Transverse colon (tissue), 4 donors: ENCODE measurements at places on chromosomes 16 and 17. TPM values are rescaled to one million over a fixed set of nuclear protein-coding genes. Genes with fewer than 3 reads are reported as not detected.

Gene WNT9B
- total RNA-seq = not detected

Gene KRTAP9-8
- total RNA-seq = not detected

Gene CD7
- total RNA-seq = 6.8 TPM

Gene HNF1B
- 22.7 TPM for total RNA-seq

Gene NACA2
- total RNA-seq = not detected

Gene SCGB1C2
- not detected for total RNA-seq

Gene COL1A1
- 131 TPM for total RNA-seq

Gene KRTAP2-3
- not detected for total RNA-seq

Gene CCDC78
- total RNA-seq = 1.3 TPM

Gene CTRB1
- not detected for total RNA-seq

Gene CSF3
- 2.6 TPM for total RNA-seq

Gene KRT25
- total RNA-seq = not detected

Gene NPIPA2
- total RNA-seq = not detected

Gene TOM1L1
- 103 TPM for total RNA-seq

- DNase-seq = peak; percentile 30
These were observed 108.5 kb upstream of the RCVRN start for GRCh38 chr17:10013365-10014112.

DNA sequence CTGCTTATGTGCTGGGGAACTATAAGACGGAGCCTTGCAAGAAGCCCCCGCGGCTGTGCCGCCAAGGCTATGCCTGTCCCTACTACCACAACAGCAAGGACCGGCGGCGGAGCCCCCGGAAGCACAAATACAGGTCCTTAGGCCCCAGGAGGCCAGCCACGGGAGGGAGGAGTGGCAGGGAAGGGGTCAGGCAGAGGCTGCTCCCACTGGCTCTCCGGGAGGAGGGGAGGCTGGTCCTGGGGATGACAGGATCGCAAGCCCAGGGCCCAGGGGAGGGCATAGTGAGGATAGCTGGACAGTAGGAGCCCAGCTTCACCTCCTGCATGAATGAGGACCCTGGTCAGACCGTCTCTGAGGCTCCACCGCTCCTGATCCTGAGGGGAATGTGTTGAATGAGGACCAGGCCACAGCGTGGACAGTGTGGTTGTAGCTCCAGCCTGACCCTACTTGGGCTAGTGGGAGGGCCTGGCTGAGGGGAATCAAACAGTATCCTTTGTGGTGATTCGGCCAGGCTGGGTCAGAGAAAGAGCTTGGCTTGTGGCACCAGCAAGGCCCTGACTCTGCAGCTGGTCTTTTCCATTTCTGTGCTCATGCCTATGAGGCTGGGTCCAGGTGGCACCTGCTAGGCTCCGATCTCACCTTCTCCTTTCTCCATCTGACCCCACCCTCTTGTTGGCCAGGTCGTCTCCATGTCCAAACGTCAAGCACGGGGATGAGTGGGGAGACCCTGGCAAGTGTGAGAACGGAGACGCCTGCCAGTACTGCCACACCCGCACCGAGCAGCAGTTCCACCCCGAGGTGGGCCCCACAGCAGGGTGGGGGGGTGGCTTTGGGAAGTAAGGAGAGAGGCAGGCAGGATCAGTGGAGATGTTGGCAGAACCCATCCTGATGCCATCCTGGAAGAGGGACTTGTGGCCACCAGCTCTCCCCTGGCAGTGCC, 28.7 kb downstream of the UNK start:
- no peak for DNase-seq

- DNase-seq = no peak
These were observed 928 bp downstream of the HBA1 start for GRCh38 chr16:177394-177822.

DNA sequence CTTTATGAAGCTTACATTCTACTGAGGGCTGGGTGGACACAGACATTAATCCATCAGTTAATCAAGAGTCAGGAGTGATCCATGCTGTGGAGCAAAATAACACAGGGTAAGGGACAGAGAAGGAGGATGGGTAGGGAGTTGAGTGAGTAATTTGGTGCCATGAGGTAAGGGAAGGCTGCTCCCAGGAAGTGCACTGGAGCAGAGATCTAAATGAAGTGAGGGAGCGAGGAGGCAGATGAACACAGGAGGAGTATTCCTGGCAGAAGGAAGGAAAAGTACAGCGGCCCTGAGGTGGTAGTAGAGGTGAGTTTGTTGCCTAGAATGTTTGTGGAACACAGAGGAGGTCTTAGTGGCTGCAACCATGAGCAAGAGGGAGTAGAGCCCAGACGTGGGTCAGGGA, 34.8 kb downstream of the ASIC2 start:
- no peak for DNase-seq

- peak; percentile 67 for DNase-seq
These were observed 8.3 kb downstream of the CUEDC1 start for GRCh38 chr17:57946798-57947358.

DNA sequence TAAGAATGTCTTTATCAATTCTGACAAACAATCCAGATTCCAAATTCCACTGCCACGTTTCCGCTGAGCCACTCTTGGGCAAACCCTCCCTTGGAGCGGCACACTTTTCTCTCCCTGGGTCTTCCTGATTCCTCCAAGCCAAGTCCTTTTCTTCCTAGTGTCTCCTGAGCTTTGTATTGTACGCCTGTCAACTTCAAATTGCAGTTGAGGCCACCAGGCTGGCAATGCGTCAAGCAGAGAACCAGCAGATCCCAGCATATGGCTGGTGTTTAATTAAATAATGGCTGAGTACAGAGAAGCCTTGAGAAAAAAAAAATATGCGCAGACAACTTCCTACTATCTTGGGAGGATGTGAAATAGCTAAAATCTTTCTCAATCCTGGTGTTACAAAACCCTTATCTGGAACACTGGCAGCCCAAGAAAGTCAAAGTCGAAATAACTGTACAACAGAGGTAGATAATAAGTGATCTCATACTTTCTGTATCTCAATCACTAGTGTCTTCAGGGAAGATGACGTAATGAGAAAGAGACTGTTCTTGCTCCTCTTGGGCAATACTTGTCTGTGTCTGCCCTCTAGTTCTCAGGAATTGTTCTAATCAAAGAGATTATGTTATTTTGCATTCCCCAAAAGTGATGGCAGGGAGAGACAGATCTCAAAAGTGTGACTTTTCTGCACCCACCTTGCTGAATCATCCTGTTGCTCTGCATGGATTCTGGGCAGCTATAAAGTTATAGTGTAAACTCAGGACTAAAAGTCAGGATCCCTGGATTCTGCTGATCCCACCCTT, 15.0 kb downstream of the SMIM36 start:
- DNase-seq = peak; percentile 21

DNA sequence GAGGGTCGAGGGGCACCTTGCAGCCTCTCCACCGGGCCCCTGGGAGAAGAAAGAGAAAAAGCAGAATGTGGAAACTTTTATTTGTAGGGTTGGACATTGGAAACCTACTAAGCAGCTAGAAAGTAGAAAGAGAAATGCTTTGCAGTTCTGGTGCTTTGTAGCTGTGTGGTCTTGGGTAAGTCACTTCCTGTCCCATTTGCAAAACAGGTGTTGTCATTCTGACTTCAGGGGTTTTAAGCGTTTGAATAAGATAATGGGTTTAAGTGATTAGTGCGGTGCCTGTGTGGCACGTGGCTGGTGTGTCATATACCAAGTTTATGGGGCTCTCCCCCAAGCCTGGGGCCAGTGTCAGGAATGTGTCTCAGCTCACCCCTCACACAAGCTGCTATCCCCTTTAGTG, 1.6 kb downstream of the CA4 start:
- DNase-seq = no peak

- no peak for DNase-seq
These were observed 5.9 kb downstream of the GIT1 start for GRCh38 chr17:29583324-29584248.

DNA sequence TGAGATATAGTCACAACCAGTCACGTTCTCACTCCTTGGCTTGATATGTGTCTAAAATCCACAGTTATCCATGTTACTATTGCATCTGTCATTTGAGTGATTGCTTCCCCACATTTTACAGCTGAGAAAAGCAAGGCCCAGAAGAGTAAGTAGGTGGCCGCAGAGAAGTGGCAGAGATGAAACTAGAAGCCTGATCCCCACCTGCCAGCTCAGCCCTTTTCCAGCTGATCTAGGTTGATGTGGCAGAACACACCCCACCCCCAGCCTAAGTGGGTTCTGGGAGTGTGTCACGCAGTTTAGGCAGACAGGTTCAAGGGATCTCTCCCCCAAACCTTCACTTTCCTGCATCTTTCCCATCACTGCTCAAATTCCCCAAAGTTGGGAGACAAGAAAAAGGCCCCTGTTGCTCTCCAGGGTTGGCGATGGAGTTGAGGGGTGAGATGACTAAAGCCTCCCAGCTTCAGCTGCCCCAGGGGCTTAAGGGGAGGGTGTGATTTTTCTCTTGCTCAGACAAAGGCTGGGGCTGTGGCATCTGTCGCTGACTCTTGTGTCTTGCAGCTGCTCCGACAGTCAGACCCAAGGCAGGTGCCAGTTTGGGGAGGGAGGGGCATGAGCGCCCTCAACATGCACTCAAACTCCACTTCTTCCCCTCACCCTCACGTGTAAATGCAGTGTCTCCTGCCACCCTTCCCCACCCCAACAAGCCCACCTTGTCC, 48.9 kb upstream of the LHX1 start:
- DNase-seq = no peak

- DNase-seq = no peak
These were observed 398.7 kb downstream of the XYLT1 start for GRCh38 chr16:17072104-17072503.

DNA sequence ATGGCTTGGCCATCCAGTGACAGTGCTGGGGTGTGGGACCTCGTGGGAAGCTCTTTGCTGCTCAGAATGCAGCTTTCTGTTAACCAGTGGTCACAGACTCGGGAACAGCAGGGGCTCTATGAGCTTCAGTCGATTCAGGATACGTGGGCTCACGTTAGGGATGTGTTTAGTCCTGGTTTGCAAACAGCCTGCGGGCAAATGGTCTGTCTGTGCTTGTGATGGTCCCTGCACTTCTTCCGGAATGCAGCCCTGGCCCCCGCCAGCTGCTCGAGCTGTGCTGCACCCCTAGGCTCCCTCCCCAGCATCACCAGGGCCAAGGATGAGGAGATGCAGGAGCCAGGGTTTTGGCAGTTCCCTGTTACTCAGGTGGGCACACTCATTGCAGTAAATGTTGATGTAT, 172.8 kb upstream of the CHMP6 start:
- peak; percentile 2 for DNase-seq

GRCh38 chr17:43766413-43767052, 7.9 kb upstream of the SOST start:
- DNase-seq = peak; percentile 62

- peak; percentile 64 for DNase-seq
These were observed 86.1 kb downstream of the ZDHHC7 start for GRCh38 chr16:84925092-84925772.

GRCh38 chr16:1771188-1771863, at the start of gene NME3:
NME3 (minus strand) TSS chr16:1771543; CDS start chr16:1771534, 9 bp downstream.
- peak; percentile 85 for DNase-seq
